Hypothalamus (tissue), 51 donors: ENCODE measurements at places on chromosomes 13 and 19.

DNA sequence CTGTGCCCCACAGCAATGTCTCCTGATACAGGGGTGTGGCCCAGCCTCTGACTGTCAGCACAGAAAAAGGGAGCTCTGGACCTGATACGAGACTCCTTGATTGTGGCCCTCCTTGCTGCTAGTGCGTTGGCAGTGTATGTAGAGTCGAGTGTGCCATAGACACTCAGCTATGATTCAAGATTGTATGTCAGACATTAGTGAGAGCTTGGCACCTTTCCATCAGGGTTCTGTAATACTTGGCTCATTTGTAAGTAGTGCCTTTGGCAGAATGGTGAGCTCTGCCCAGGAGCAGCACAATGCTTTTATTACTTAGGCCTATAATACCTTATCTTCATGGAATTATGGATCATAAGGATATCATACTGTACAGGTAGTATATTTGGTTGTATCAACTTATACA, 83.4 kb downstream of the ATP8A2 start:
- DNase-seq = no peak

DNA sequence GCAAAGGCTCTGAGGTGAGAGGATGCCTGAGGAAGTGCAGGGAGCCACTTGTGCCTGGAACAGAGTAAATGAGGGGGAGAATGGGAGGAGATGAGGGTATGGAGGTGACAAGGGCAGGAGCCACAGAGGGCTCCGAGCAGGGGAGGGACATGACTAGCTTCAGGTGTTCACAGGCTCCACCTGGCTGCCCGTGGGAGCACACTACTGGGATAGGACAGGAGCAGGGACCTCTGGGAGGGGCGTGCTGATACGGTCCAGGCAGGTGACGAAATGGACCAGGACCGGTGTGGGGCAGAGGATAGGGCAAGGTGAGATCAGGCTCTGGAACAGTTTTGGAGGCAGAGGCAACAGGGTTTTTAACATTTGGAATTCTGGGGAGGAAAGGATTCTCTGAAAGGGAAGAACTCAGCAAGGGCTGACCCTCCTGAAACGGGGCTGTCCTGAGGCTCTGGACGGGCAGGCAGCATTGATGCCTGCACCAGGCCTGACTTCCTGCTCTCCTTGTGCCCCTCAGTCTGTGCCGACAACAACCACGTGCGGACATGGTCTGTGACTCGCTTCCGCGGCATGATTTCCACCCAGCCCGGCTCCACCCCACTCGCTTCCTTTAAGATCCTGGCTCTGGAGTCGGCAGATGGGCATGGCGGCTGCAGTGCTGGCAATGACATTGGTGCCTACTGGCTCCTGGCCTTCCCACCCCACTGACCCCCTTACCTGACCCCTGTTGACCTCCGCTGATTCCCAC, 11.6 kb downstream of the SHKBP1 start:
- DNase-seq = no peak

DNA sequence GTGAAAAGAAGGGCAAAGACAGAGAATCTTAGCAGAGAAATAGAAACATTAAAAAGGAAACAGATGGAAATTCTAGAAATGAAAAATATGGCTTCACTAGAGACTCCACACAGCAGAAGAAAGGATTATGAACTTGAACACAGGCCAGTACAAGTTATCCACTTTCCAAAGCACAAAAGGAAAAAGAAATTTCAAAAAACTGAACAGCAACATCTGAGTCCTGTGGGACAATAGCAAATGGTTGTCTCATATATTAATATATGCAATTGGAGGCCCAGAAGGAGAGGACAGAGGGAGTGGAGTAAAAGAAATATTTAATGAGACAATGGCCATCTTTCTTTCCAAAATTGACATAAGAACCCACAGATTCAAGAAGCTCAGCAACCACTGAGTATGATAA, 141.7 kb upstream of the GJB6 start:
- DNase-seq = no peak

GRCh38 chr19:6862673-6863078, 24.7 kb upstream of the ADGRE1 start:
- DNase-seq = peak; percentile 13

- no peak for DNase-seq
Measured at GRCh38 chr13:102203718-102204117, 198.1 kb downstream of the FGF14 start.
